ENCODE measurements at places on chromosomes 3 and 15.

DNA sequence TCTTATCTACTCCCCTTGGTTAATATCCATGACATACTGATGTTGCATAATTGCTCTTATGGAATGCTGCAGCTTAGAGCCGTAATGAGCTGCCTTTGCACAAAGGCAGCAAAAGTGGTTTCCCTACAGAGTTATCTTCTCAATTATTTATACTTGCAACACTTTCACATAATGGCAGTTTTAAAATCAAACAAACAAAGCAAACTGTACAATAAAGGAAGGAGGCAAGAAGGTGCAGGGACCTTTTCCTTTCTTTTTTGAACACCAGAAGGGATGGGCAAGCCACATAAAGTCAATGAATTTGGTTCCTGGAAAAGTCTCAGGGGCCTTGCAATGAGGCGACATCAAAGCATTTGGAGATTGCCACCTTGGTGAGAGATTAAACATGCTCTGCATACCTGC, 188.0 kb downstream of the MEIS2 start:
- no peak for DNase-seq

DNA sequence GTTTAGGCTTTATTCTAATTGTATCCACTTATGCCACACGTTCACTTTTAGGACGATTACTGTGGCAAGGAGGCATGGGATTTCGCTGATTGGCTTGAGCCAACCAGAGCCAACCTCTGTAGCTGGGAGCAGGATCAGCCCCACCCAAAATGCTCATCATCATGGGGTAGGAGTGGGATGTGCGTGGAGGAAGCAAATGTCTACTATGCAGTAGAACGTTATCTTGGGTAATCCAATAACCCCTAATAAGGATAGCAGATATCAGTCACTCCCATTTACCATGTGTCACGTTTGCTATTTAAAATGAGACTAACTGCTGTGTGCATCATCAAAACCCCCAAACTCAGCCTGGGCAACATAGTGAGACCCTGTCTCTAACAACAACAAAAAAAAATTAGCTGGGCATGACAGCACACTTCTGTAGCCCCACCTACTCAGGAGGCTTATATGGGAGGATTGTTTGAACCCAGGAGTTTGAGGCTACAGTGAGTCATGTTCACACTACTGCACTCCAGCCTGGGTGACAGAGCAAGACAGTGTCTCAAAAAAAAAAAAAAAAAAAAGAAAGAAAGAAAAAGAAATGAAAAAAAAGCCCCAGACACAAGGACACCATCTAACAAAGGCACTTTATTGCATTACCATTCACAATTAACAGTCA, 17.8 kb upstream of the ITGB5 start:
- no peak for DNase-seq

DNA sequence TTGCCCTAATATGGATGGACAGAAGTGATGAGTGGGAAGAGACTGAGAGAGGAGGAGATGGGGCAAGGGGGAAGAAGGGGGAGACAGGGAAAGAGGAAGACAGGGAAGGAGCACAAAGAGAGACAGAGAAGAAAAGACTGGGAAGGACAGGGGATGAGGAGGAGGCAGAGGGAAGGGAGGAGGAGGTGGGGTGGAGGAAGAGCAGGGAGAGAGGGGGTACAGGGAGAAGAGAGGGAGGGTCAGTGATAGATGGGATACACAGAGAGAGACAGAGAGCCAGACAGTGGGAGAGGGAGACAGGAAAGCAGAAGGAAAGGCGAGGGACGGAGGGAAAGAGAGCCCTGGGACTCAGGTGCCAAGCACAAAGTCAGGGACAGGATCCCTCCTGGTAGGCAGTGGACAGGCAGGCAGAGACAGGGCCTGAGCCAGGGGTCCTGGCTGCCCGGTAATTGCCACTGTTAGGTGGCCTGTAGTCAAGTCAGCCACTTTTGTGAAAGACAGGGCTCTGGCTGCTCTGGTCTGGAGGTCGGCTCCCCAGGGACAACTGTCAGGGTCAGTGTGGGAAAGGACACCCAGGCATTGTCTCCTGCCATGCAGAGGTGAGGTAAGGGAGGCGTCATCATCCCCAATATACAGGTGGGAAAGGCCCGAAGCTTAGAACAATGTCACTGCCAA, 9.8 kb downstream of the VILL start:
- no peak for DNase-seq

DNA sequence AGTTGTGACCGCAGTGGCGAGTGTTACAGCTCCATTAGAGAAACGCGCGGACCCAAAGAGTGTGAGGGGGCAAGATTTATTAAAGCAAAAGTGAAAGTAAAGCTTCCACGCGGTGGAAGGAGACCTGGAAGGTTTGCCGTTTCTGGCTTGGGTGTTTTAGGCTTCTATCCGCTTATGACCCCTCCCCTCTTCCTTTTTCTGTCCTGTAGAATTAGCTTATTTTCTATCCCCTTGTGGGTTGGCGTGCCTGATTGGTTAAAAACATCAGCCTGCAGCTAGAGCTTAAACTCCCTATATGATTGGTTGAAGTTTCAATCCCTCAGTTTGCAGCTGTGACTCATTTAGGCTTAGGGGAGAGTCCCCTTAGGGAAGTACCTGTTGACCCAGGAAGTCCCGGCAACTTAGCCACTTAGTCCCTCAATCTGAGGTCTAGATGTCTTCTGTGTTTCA, 39.6 kb downstream of the C3orf38 start:
- no peak for DNase-seq

DNA sequence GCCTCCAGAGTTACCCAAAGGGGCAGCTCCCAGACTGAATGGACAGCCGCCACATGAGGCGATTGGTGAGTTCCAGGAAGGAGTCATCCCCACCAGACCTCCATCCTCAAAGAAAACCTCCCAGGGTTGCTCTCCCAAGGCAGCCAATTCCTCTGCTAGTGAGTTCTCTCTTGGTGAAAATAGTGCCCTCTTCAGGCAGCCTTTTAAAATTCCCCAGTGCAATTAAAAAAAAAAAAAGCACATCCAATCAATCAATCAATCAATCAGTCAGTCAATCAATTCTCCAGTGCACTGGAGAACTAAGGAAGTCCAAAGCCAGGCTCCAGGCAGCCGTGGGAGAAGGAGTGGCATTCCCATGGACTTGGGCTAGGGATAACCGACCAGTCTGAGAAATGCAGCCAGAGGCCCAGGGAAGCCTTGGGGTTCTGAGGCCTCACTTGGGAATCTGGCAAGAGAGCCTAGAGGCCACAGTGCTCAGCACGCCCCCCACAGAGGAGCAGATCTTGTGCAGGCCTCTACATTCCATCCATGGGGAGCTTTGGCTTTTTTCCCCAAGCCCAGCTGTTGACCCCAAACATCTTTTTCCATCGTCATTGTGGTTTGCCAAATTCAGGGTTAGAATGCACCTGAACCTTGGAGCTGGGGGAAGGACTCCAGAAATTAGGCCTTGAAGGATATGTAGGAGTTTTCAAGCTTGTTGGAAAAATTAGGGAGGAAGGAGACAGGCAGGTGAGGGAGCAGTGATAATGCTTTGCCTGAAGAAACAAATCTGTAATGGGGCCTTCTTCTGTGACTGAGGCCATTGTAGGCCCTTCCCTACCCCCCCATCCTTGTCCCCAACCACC, 4.8 kb downstream of the PAQR5 start:
- no peak for DNase-seq
